ENCODE measurements at places on chromosomes 16 and 17. TPM values are rescaled to one million over a fixed set of nuclear protein-coding genes. Genes with fewer than 3 reads are reported as not detected.

DNA sequence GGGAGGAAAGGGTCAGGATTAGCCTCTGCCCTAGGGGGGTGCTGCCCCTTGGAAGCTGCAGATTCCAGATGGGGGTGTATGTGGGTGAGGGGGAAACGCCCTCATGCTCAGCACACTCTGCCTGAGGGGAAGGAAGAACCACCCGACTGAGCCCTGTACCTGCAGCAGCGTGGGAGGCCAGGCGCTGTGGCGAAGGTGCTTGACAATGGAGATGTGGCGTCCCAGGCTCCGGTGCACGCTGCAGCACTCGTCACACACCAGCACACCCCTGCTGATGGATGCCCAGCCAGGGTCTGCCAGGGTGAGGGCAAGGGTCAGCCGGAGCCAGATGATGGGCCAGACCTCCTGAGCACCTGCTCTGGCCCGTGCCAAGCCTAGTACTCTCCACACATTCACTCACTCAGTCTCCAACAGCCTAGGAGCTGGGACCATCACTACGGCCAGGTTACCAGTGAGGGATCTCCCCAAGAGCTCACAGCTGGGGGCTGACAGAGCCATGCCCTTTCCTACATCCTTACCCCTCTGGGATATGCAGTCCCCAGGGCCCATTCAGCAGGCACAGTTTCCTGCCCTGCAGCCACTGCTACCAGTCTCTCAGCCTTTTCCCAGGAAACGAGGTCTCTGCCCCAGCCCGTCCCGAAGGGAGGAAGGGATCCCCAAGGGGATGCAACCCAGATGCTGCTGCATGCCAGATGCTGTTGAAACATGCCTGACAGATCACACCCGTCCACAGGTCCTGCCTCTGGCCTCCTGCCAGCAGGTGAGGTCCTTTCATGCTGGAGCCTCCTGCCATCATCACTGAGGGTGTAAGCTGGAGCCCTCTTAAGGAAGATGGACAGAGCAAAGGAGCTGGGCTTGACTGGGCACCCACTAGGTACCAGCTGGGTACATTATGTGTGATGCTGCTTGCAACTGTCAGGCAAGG is 5.9 kb downstream of the GIT1 start:
- H3K27ac ChIP-seq, result peak overlapping the region; percentile 93
- H3K36me3 ChIP-seq, result peaks cover 45% of the 10 kb centered on the region
- H3K4me3 ChIP-seq, result peak overlapping the region; percentile 95
- H3K27me3 ChIP-seq, result no peaks in the 10 kb centered on the region
- H3K4me1 ChIP-seq, result peaks cover 71% of the 10 kb centered on the region

RAB11FIP4 gene
- 8.3 TPM for total RNA-seq

DNA sequence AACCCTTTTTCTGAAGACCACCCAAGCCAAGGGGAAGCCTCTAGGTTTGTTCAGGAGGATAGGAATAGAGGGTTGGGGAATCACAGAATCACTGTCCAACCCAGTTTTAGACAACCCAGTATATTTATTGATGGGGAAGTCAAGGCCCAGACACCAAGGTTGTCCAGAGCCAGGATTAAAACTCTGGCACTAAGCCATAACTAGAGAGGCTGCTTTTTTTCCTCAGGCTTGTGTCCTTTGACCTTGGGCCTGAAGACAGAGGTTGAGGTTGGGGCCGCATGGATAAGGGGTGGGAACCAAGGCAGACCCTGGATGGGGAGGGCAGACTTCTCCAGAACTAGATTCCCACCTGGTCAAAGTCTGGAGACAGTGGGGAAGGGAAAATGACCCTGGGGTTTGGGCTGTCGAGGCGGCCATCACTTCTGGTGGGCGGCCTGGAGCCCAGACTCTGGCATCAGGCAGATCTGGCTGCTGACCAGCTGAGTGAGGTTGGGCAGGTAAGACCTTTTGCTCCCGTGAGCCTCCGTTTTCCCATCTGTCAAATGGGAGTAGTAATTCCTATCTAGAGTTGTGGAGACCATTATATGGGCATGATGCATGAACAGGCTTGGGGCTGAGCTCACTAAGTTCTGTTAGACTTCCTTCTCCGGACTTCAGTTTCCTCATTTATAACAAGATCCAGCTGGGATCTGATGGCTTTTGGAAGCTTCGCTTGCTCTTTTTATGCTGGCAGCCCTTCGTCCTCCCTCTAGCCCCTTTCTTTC is 17.9 kb downstream of the IGFBP4 start:
- no peak for DNase-seq
- H3K27ac ChIP-seq, result peak overlapping the region; percentile 65
- H3K36me3 ChIP-seq, result peaks cover 18% of the 10 kb centered on the region

- H3K27ac ChIP-seq, result no peak overlapping the region
- H3K4me3 ChIP-seq, result no peak overlapping the region
- H3K4me1 ChIP-seq, result no peaks in the 10 kb centered on the region
- no peak for DNase-seq
Measured at GRCh38 chr16:76386784-76387183, 109.6 kb downstream of the CNTNAP4 start.

PDIA2 gene
- total RNA-seq, result 1.6 TPM

DNA sequence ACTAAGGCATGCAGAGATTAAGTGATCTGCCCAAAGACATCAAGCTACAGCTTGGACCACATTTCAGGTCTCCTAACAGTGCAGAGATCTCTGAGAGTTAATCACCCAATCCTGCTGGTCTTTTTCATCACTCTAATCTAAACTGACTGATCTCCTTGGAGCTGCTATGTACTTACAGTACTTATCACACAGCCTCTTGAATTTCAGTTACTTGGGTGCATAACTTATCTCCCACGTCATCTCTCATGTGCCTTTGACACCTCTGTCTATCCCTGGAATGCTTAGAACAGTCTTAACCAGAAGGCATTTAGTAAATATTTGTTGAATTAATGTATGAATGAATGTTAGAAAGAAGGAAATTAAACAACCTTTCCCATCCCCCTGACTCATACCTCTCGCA is 139.0 kb downstream of the SNX11 start:
- H3K4me1 ChIP-seq, result peaks cover 29% of the 10 kb centered on the region

GRCh38 chr17:40453881-40454612 is 10.8 kb downstream of the IGFBP4 start:
- H3K4me3 ChIP-seq, result no peak overlapping the region
- H3K36me3 ChIP-seq, result peaks cover 52% of the 10 kb centered on the region
- no peak for DNase-seq
- no peaks in the 10 kb centered on the region for H3K27me3 ChIP-seq
- peaks cover 96% of the 10 kb centered on the region for H3K4me1 ChIP-seq

KIF19 gene
- total RNA-seq, result 0.08 TPM

DNA sequence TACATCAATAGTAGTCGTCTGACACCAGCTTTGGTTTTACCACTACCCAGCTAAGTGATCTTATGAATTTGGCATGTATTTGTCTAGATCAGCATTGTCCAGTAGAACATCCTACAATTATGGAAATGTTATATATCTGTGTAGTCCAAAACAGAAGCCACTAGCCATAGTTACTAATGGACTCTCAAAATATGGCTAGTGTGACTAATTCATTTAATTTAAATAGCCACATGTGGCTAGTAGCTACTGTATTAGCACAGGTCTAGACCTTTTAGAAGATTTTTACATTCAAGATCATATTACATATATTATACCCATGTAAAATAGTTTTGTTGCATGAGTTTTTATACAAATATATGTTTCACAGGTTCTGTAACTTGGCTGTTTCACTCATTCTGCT is 27.0 kb upstream of the NFAT5 start:
- H3K4me3 ChIP-seq, result no peak overlapping the region
- H3K27me3 ChIP-seq, result peaks cover 3% of the 10 kb centered on the region
- no peaks in the 10 kb centered on the region for H3K36me3 ChIP-seq
- no peaks in the 10 kb centered on the region for H3K4me1 ChIP-seq

GRCh38 chr16:88550246-88550661 is 19.9 kb upstream of the ZC3H18 start:
- H3K4me1 ChIP-seq, result peaks cover 13% of the 10 kb centered on the region
- no peak overlapping the region for H3K4me3 ChIP-seq
- no peak for DNase-seq

DNA sequence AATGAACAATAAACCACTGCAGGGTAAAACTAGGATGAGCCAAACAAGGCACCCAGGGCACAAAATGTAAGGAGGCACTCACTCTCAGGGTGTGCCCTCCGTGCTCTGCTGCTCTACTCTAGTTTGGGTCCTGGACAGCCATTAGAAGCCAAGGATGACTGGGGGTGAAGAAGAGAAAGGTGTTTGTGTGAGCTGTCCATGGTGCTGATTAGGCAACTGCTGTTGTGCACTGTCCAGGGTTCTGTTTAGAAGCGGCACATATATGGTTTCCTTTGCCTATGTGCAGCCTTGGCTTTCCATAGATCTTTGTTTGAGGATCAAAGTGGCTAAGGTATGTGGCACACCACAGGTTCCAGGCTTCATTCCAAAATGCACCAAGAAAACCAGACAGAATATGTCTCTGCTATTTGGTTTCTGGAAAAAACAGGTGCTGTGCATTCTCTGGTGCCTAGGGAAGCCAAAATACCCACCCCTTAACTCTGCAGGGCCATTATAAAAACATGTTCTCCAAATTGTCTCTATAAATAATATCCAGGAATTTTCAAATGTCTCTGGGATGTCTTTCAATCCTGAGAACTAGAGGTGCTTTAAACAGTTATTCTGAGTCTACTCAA is 123.5 kb downstream of the CBLN1 start:
- H3K4me3 ChIP-seq, result no peak overlapping the region
- peak; percentile 14 for DNase-seq
- H3K27ac ChIP-seq, result no peak overlapping the region
- peaks cover 4% of the 10 kb centered on the region for H3K27me3 ChIP-seq

MT4 gene
- not detected for total RNA-seq

DNA sequence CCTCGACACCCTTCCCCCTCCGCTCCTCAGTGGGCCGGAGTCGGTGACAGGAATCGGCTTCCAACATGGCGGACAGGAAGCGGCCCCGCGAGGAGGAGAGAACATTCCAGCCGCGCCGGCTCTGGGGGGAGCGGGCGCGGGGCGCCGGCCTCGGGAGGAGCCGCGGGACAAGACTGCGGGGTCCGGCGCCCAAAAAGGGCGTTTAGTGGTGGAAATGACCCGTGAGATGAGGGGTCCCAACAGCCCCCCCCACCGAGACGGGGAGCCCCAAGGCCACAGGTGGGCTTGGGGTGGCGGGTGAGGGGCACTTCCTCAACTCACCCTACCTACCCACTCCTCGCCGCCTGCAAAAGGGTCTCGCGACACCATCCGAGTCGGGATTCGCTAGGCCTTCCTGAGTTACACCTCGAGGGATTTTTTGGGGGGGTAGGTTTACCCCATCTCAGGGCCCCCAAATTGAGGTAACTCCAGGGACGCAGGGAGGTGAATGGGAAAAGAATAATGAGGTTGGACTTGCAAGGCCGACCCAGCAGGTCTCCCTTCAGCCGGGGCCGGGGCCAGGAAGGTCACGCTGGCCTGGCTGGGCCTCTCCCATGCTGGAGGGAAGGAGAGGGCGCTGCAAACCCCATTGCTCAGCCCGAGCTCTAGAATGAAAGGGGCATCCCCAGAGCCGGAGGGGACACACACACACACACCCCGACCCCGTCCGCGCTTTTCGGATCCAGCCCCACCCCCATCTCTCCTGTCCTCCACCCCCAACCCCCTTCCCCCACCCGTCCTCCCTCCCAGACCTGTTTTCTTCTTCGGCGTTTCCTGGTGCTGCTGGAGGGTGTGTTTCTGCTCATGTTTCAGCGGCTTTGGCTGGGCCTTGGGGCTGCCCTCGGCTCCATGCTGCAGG is 707 bp downstream of the NUFIP2 start:
- H3K27ac ChIP-seq, result peak overlapping the region; percentile 95
- peaks cover 17% of the 10 kb centered on the region for H3K36me3 ChIP-seq
- peak overlapping the region; percentile 80 for H3K4me3 ChIP-seq
- H3K4me1 ChIP-seq, result peaks cover 61% of the 10 kb centered on the region
- peak; percentile 73 for DNase-seq

DNA sequence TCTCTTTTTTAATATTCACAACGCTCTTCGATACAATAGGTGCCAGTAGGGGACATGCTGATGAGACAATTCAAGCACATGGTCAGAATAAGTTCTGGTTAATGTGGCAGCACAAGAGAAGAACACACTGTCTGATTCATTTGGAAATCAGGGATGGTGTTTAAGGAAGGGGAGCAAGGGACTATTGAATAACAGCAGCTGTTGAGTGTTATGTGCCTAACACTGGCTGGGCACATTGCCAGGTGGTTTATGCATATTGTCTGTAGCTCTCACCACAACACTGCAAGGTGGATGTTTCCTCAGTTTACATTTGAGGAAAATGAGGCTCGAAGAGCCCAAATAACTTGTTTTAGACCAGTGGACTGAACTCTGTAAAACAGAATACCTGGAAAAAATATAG is 44.2 kb downstream of the LYRM9 start:
- H3K27ac ChIP-seq, result no peak overlapping the region
- no peaks in the 10 kb centered on the region for H3K4me1 ChIP-seq
- H3K36me3 ChIP-seq, result no peaks in the 10 kb centered on the region
- DNase-seq, result no peak
- H3K4me3 ChIP-seq, result no peak overlapping the region

GRCh38 chr17:62075308-62075815 is 10.3 kb upstream of the MED13 start:
- DNase-seq, result no peak
- H3K4me3 ChIP-seq, result no peak overlapping the region
- H3K27ac ChIP-seq, result no peak overlapping the region
- peaks cover 36% of the 10 kb centered on the region for H3K27me3 ChIP-seq

PDILT gene
- total RNA-seq, result not detected

DNA sequence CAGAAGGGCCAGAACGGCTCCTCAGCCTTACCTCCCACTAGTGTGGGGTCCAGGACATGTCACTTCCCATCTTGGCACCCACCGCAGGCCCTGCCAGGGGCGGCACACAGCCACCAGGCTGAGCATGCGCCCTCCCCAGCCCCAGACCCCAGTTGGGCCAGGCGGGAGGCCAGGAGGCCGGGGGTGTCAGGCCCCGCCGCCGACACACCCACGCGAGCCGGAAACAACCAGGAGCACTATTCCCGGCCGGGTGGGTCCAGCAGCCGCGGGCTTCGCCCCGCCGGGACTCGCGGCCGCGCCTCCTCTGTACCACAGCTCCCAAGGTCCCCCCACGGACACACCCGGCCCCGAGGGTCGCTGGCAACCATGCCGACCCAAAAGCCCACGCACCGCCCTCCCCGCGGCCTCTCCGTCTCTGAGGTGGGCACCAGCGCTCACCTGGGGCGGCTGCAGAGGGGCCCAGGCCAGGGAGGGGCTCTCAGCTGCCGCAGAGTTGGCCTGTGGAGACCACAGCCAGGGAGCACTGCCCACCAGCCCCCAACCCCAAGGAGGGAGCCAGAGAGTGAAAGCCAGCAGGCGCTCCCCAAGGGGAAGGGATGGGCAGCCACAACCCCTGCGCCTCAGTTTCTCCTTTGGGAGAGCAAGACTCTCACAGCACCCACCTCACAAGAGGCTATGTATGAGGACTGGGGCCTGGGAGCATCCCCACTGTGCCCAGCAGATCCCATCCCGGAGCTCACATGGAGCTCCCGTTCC is 18.0 kb downstream of the B9D1 start:
- no peak overlapping the region for H3K4me3 ChIP-seq
- H3K27me3 ChIP-seq, result no peaks in the 10 kb centered on the region
- H3K36me3 ChIP-seq, result no peaks in the 10 kb centered on the region
- H3K4me1 ChIP-seq, result peaks cover 64% of the 10 kb centered on the region
- no peak for DNase-seq
- H3K27ac ChIP-seq, result no peak overlapping the region

GRCh38 chr16:5054876-5055865 is 10.6 kb downstream of the C16orf89 start:
- H3K27me3 ChIP-seq, result no peaks in the 10 kb centered on the region
- DNase-seq, result no peak
- no peaks in the 10 kb centered on the region for H3K36me3 ChIP-seq
- no peak overlapping the region for H3K4me3 ChIP-seq
- no peak overlapping the region for H3K27ac ChIP-seq
